ENCODE measurements at places on chromosomes 6 and 20. TPM values are rescaled to one million over a fixed set of nuclear protein-coding genes. Genes with fewer than 3 reads are reported as not detected.

GRCh38 chr20:63706852-63707557 lies 771 bp downstream of the ARFRP1 start:
- peaks cover 39% of the 10 kb centered on the region for H3K4me1 ChIP-seq
- DNase-seq = no peak

GRCh38 chr6:88814909-88815308 lies 148.5 kb downstream of the RNGTT start:
- H3K36me3 ChIP-seq = no peaks in the 10 kb centered on the region
- no peak for DNase-seq
- H3K27ac ChIP-seq = no peak overlapping the region
- no peak overlapping the region for H3K4me3 ChIP-seq
- H3K27me3 ChIP-seq = no peaks in the 10 kb centered on the region
- no peaks in the 10 kb centered on the region for H3K4me1 ChIP-seq

- no peaks in the 10 kb centered on the region for H3K36me3 ChIP-seq
- no peak for DNase-seq
- H3K4me1 ChIP-seq = no peaks in the 10 kb centered on the region
- H3K27me3 ChIP-seq = no peaks in the 10 kb centered on the region
- no peak overlapping the region for H3K27ac ChIP-seq
Measured at GRCh38 chr6:138979365-138979764, 8.7 kb downstream of the REPS1 start.

DNA sequence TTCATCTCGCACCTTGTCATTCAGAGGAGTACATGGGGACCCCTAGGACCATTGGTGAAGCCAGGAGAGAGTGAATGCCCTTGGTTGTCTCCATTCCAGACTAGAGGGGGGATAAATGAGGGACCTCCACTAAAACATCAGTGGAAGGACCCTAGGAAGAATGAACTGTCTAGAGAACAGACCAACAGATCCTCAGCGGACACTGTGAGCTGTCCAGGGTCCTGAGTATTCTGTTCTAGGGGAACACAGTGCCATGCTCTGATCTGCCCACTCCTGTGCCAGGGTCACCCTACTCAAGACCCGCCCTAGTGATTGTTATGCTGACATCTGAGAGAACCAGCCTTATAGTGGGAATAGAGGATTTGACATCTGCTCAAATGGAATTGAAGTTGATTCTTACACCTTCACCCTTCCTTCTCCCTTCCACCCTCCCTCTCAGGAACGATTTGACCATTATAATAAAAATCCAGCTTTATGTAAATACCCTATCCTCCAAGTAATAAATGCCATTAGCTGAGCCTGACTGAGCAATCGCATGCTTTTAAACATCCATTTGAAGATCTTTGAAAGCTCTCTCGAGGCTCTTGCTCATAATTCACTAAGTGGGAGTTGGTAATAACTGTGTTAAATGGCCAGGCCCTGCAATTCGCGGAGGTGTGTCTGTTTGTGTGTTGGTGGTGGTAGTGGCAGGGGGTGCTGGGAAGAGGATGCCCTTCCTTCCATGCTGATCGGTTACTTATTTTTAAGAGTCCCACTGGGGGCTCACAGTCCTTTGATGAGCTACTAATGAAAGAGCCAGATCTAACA lies 43.6 kb upstream of the SLC32A1 start:
- no peaks in the 10 kb centered on the region for H3K36me3 ChIP-seq
- H3K27ac ChIP-seq = no peak overlapping the region
- H3K4me3 ChIP-seq = no peak overlapping the region
- no peak for DNase-seq
- no peaks in the 10 kb centered on the region for H3K27me3 ChIP-seq

DNA sequence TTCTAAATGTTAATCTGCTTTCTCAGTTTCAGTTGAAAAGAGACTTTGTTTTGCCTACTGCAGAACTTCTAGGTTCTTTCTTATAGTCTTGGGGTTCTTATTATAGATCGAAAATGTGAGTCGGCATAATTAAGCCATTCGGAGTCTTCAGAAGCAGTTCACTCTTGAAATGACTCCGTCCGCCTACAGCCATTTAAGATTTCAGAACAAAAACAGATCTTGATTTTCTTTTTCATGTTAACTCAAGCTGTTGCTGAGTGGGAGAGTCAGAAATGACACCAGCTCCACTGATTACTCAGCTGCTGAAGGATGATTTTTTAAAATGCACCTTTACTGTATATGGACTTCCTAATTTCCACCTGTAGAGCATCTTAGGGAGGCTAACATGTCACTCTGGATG lies 15.9 kb downstream of the PRDM1 start:
- H3K36me3 ChIP-seq = peaks cover 25% of the 10 kb centered on the region
- H3K27me3 ChIP-seq = peaks cover 3% of the 10 kb centered on the region
- no peak overlapping the region for H3K27ac ChIP-seq
- peaks cover 23% of the 10 kb centered on the region for H3K4me1 ChIP-seq

DNA sequence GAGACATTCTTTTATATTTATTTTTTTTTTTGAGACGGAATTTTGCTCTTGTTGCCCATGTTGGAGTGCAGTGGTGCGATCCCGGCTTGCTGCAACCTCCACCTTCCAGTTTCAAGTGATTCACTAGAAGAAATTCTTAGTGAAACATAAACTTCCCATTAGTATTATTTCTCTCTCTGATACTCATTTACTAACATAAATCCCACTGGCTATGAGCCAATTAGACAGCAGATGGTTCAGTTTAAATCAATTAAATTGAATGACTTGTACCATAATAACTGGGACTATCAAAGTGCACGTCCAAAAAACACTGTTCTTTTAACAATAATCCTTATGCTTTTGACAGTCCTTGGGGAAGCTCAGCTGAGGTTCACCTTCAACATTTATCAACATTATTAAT lies 111.2 kb upstream of the PTCHD4 start:
- no peaks in the 10 kb centered on the region for H3K36me3 ChIP-seq
- no peak for DNase-seq
- no peaks in the 10 kb centered on the region for H3K4me1 ChIP-seq
- H3K27me3 ChIP-seq = no peaks in the 10 kb centered on the region
- H3K4me3 ChIP-seq = no peak overlapping the region

- no peaks in the 10 kb centered on the region for H3K36me3 ChIP-seq
- DNase-seq = no peak
- no peak overlapping the region for H3K27ac ChIP-seq
Measured at GRCh38 chr20:38812709-38813573, 7.4 kb downstream of the PPP1R16B start.

DNA sequence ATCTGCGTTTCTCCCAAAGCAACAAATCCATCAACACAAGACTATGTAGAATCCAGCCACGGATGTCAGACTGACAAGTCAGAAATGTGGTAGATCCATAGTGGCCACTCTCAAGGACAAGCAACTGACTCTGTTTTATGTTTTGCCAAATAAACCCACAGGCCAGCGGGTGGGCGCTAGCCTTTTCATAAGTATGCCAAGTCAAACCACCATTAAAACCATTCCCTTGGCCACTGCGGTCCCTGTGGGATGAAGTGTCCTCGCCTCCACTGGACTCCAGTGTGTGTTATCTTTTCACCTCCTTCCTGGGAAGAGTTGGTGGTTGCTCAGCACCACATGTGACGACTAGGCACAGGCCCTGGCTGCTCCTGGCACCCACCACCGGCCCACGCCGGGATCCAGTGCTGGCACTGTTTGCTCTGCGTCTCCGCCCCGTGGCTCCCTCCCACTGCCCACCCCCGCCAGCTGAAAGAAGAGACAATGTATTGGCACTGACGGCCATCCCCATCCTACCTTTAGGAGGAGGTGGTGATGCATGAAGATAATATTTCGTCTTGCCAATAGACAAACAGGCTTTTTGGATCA lies 103.4 kb downstream of the FOXC1 start:
- no peaks in the 10 kb centered on the region for H3K4me1 ChIP-seq
- no peaks in the 10 kb centered on the region for H3K27me3 ChIP-seq
- no peak overlapping the region for H3K4me3 ChIP-seq

DNA sequence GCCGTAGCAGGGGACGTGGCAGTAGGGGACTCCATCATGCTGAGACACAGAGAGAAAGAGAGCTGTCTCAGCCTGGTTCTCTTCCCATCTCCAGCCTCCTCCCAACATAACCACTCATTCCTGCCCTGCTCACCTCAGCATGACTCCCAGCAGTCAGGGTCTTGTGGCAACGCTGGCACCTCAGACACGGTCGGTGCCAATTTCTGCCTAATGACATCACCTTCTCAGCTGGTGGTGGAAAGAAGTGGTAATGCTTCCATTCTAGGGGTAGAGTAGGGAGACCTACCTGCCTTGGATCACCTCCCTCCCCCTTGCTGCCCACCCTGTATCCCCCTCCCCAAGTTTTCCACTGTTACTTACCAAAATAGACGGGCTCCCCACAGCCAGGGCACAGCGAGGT lies 2.5 kb downstream of the CRIP3 start:
- H3K27me3 ChIP-seq = peaks cover 27% of the 10 kb centered on the region
- DNase-seq = no peak
- no peaks in the 10 kb centered on the region for H3K4me1 ChIP-seq
- no peaks in the 10 kb centered on the region for H3K36me3 ChIP-seq
- no peak overlapping the region for H3K4me3 ChIP-seq

DNA sequence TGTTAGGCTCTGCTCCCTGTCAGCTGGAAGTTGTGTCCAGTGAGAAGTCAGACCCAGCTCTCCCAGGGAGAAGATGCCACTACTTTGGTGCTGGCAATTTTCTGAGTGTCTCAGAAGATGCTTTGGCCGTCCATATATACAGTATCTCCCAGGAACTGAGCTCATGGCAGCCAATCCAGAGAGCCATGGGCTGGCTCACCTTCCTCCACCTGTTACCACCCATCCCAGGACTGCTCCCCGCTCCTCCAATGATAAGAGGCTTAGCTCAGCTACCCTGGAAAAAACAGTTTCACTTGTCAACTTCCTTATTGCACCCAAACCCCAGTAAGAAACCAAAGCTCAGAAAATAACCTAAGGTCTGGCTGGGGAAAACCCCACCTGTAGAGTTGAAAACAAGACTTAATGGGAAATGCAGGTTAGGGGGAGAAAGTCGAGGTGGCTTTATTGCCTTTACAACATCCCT lies at the start of gene BNIP5:
BNIP5 (minus strand) TSS at position 110 of the 463 bp plus-strand sequence. CDS start 6,198 bp downstream, outside the sequence.
- peaks cover 47% of the 10 kb centered on the region for H3K4me1 ChIP-seq
- no peaks in the 10 kb centered on the region for H3K27me3 ChIP-seq
- H3K27ac ChIP-seq = no peak within 1 kb of the TSS
- H3K4me3 ChIP-seq = no peak within 1 kb of the TSS
- no peak for DNase-seq

DNA sequence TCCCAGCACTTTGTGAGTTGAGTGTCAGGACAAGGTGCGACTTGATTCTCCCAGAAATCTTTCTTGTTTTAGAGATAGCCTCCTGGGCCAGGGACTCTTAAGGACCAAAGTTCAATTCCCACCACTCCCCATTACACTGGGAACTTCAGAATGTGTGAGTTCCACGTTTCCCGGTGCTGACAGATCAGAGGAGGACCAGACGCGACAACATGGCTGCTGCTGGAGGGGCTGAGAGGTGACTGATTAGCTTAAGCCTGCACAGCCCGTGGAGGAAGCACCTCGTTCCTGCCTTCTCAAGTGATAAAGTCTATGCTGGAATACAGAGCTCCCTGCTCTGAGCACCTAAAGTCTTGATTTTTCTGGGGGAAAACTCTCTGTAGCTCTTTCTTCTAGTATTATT lies 175.2 kb upstream of the FERMT1 start:
- no peaks in the 10 kb centered on the region for H3K36me3 ChIP-seq
- H3K4me1 ChIP-seq = no peaks in the 10 kb centered on the region
- no peak overlapping the region for H3K27ac ChIP-seq
- no peak overlapping the region for H3K4me3 ChIP-seq
- no peak for DNase-seq

GRCh38 chr6:108027056-108027455 lies 47.5 kb downstream of the OSTM1 start:
- H3K27ac ChIP-seq = no peak overlapping the region
- no peak overlapping the region for H3K4me3 ChIP-seq
- no peaks in the 10 kb centered on the region for H3K27me3 ChIP-seq
- DNase-seq = no peak

DNA sequence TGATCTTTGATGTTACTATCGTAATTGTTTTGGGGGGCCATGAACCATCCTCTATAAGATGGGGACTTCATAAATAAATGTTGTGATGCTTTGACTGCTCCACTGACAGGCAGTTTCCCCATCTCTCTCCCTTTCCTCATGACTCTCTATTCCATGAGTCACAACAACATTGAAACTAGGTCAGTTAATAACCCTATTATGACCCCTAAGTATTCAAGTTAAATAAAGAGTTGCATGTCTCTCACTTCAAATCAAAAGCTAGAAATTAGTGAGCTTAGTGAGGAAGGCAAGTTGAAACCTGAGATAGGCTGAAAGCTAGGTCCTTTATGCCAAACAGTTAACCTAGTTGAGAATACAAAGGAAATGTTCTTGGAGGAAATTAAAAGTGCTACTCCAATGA lies 491.0 kb downstream of the HAO1 start:
- no peak overlapping the region for H3K27ac ChIP-seq
- no peak overlapping the region for H3K4me3 ChIP-seq
- H3K27me3 ChIP-seq = no peaks in the 10 kb centered on the region
- no peak for DNase-seq
- H3K36me3 ChIP-seq = no peaks in the 10 kb centered on the region

GRCh38 chr20:58585753-58586540 lies 65.1 kb upstream of the STX16 start:
- no peaks in the 10 kb centered on the region for H3K4me1 ChIP-seq
- no peaks in the 10 kb centered on the region for H3K27me3 ChIP-seq
- H3K36me3 ChIP-seq = no peaks in the 10 kb centered on the region
- no peak overlapping the region for H3K4me3 ChIP-seq

DNA sequence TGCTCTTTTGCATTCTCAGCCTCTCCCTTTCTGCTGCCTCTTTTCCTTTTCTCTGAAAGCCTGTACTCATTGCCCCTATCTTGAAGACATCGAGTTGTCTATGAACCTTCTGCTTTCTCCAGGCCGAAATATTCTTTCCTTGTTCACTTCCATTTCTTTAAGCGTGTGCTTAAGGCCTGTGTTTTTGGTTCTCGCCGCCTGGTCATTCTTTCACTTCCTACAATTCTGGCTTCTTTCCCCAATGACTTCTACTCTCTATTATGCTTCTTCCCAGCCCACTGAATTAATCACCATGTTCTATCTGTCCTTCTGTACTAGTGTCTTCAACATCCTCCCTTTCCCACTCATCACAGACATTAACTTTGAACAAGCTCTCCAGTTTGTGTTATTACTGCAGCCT lies 69.6 kb downstream of the C6orf52 start:
- H3K4me3 ChIP-seq = no peak overlapping the region
- no peaks in the 10 kb centered on the region for H3K4me1 ChIP-seq
- H3K36me3 ChIP-seq = no peaks in the 10 kb centered on the region
- H3K27me3 ChIP-seq = no peaks in the 10 kb centered on the region

GRCh38 chr6:74507649-74508048 lies 698.2 kb downstream of the COL12A1 start:
- H3K27me3 ChIP-seq = no peaks in the 10 kb centered on the region
- H3K27ac ChIP-seq = no peak overlapping the region
- no peak for DNase-seq
- H3K4me1 ChIP-seq = no peaks in the 10 kb centered on the region
- no peak overlapping the region for H3K4me3 ChIP-seq

The HUS1B gene
- total RNA-seq = 8.4 TPM

The COL9A1 gene
- total RNA-seq = 2.3 TPM

The CCN5 gene
- total RNA-seq = 84.0 TPM

The GGTLC1 gene
- total RNA-seq = not detected

The SGK1 gene
- total RNA-seq = 103 TPM

The CUTA gene
- 151 TPM for total RNA-seq

The TINAG gene
- not detected for total RNA-seq

The CGA gene
- total RNA-seq = not detected
